ENCODE measurements at places on chromosomes 1 and 21. TPM values are rescaled to one million over a fixed set of nuclear protein-coding genes. Genes with fewer than 3 reads are reported as not detected.

The KPRP gene
- not detected for total RNA-seq

The KCNQ4 gene
- 0.54 TPM for total RNA-seq

The IFI44L gene
- total RNA-seq, result 16.4 TPM

The SLC5A3 gene
- 10.5 TPM for total RNA-seq

The CYYR1 gene
- 6.2 TPM for total RNA-seq

The OR2T1 gene
- total RNA-seq, result under 0.01 TPM

The TMEM269 gene
- under 0.01 TPM for total RNA-seq

The RAB3B gene
- under 0.01 TPM for total RNA-seq

The CFAP298 gene
- total RNA-seq, result 27.7 TPM

The KRTAP13-4 gene
- not detected for total RNA-seq

The SYT6 gene
- total RNA-seq, result not detected

The CCDC17 gene
- total RNA-seq, result 4.3 TPM

The NUDT4B gene
- total RNA-seq, result 11.8 TPM

The CELA2A gene
- total RNA-seq, result not detected

The ABCG1 gene
- 45.5 TPM for total RNA-seq

The MFSD2A gene
- total RNA-seq, result 2.4 TPM

The UBE2U gene
- not detected for total RNA-seq
